ENCODE measurements at places on chromosomes 3 and 15.
A peak's percentile ranks its signal among the peaks of the same experiment; 100 is the strongest.

DNA sequence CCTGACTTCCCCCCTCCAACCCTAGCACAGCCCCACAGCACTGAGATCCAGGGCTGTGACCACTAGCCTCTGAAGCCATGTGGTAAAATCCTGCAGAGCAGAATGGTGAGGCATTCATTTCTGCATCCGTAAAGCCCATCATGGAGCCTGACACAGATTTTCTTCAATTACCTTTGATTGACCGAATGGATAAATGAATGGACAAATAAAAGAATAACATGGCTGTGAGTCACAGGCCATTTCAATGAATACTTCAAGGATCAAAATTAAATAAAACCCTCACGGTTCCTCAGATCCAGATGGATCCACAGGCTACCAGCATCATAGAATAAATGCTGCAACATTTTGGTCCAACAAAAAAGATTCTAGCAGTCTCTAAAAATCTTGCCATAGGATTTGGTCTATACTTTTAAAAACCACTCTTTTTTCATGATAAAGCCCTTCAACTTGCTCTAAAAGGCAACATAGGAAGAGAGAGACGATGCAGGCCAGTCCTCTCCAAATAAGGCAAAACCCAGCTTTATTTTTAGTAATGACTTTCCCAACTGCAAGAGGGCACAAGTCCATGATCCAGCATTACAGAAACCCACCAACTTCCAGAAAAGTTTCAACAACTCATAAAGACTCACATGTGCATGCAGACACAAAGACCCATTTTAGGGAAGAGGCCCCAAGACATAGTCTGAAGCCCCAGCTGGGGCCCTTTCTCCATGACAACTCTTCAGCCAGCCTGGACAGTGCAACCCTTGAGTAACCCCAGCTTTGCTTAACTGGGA lies 52.4 kb upstream of the MRPS22 start:
- DNase-seq = no peak

- no peak for DNase-seq
Measured at GRCh38 chr15:48440084-48440483, 108.9 kb downstream of the DUT start.

DNA sequence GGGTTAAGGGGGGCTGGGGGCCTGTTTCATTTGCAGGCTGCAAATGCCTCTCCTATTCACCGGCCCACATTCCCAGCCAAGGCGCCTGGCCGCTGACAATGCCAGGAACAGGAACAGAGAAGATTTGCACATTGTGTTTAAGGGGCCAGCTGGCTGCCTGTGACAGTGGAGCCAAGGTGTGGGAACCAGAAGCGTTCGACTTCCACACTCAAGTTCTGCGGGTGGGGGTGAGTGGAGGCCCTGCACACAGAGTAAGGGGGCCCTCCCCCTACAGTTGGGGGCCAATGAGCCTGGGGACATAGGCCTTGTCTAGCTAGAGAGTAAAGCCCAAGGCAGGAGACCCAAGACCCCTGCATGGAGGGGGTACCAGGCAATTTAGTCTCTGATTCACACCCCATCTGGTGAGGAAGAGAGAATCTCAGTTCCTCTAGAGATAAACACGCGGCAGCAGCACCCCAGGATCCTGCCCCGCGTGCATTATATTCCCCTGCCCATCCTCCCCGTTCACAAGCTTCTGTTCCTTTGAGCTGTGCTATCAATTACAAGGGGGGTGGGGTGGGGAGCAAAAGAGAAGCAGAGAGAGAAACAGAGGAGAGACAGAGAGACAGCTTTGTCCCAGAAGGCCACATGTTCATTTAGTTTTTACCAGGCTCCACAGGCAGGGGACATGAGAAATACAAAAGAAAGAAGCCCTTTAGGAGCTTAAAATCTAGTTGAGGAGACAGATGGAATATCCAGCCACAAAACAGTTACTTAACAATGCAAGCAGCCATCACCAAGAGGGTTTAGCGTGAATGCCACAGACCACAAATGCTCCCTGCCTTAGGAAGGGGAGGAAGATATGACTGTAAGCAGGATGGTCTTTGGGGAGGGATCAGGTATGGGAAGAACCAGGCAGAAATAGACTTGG lies 9.2 kb downstream of the IGDCC3 start:
- no peak for DNase-seq

DNA sequence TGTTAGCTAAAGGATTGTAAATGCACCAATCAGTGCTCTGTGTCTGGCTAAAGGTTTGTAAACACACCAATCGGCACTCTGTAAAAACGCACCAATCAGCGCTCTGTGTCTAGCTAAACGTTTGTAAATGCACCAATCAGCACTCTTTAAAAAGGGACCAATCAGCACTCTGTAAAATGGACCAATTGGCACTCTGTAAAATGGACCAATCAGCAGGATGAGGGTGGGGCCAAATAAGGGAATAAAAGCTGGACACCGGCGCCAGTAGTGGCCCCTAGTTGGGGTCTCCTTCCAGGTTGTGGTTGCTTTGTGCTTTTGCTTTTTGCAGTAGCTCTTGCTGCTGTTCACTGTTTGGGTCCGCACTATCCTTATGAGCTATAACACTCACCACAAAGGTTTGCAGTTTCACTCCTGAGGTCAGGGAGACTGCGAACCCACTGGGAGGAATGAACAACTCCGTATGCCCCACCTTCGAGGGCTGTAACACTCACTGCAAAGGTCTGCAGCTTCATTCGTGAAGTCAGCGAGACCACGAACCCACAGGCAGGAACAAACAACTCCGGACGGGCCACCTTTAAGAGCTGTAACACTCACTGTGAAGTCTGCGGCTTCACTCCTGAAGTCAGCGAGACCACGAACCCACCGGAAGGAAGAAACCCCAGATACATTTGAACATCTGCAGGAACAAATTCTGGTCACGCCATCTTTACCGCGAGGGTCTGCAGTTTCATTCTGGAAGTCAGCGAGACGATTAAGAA lies 1.1 kb upstream of the SUCLG2 start:
- DNase-seq = peak; percentile 71

- DNase-seq = peak; percentile 18
Measured at GRCh38 chr15:85649372-85649771, 145.4 kb downstream of the KLHL25 start.

- DNase-seq = no peak
Measured at GRCh38 chr3:123799544-123800361, 84.4 kb downstream of the MYLK start.

- DNase-seq = no peak
Measured at GRCh38 chr3:128050597-128050996, 1.6 kb upstream of the SEC61A1 start.

- no peak for DNase-seq
Measured at GRCh38 chr3:194009019-194009418, 126.9 kb upstream of the HES1 start.

DNA sequence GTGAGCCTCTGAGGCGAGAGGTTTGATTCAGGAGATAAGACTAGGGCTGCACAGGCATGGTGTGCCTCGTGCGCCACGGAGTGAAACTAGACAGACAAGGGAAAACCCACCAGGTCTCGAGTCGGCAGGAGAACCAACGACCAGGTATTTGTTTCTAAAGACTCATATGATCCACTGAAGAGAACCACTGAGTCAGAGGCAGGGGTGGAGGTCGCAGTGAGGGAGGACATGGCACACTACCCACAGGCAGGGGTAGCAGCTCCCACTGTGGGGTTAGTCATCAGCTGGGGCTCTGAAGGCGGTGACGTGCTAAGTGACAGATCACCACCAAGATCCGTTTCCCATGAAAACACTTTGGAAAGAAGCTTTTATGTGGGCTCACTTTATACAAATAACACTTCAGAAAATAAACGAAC lies 45.7 kb downstream of the CHSY1 start:
- DNase-seq = peak; percentile 89

GRCh38 chr3:58334506-58334884 lies 1.8 kb downstream of the PXK start:
- DNase-seq = no peak

GRCh38 chr3:63949005-63949404 lies 36.8 kb upstream of the SCAANT1 start:
- no peak for DNase-seq

GRCh38 chr3:63911509-63911872 lies 692 bp downstream of the SCAANT1 start:
- no peak for DNase-seq

DNA sequence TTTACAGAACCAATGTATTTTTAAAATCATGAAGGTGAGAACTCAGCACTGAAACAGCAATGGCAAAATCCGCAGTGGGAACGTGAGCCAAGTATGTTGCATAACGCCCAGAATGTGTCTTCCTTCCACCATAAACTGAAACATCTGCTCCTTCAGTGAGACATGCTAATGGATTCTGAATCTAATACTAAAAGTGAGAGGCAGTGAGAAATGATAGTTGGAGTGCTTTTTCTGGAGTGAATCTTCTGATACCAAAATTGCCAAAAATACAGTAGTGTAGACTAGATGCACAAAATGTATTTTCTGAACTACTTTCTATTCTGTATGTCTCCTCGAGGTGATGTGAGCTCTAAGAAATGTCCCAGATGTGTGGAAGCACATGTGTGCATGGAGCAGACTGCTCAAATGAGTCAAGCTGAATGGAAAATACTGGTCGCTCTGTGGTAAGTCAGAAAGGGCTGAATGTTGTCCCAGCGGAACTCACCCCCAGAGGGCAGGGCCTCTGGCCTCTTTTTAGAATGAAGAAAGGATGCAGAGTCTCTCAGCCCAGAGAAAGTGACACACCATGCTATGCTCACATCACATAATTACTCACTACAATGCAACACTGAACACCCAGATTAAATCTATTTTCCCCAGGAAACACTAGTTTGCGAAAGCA lies 73.0 kb downstream of the ATP10A start:
- DNase-seq = peak; percentile 54

GRCh38 chr3:100069472-100069871 lies 44.8 kb downstream of the FILIP1L start:
- DNase-seq = no peak

GRCh38 chr3:111366515-111366914 lies 175.5 kb upstream of the CD96 start:
- DNase-seq = no peak

GRCh38 chr3:140233702-140234101 lies 298.7 kb downstream of the CLSTN2 start:
- no peak for DNase-seq

Measured in activated naive CD4-positive, alpha-beta T cell treated with Interleukin-2 at 50 U/mL for 16 hours (primary cell).